Amniotic stem cell (primary cell): ENCODE measurements at places on chromosomes 5 and 9.
A peak's percentile ranks its signal among the peaks of the same experiment; 100 is the strongest.

DNA sequence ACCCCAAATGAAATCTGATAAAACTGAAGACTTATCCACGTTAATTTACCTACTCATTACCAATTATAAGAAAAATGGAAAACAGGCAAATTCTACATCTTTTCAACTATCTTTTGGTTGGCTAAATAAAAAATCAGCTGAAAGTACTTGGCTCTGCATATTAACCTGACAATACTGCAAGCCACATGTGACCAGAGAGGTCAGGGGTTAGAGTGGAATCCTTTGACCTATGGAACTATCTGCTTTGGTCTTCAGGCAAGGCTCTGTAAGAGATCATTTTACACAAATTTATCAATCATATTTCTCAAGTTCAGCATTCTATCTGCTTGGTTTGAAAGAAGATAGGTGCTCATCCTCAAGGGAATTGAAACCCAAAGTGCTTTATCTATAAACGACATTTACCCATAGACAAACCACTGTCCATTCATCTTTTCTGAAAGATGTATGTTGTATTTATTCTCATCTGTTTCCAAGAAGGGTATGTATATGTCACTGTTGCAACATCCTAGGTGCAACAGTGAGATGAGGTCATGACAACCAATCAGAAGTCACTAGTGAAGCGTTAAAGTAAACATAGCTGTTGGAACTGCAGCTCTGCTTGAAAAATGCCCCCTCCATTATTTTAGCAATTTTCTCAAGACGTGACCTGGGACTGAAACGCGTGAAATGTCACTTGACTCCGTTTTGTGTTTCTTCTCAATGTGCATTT lies 144.9 kb upstream of the POU5F2 start:
- DNase-seq, result no peak

DNA sequence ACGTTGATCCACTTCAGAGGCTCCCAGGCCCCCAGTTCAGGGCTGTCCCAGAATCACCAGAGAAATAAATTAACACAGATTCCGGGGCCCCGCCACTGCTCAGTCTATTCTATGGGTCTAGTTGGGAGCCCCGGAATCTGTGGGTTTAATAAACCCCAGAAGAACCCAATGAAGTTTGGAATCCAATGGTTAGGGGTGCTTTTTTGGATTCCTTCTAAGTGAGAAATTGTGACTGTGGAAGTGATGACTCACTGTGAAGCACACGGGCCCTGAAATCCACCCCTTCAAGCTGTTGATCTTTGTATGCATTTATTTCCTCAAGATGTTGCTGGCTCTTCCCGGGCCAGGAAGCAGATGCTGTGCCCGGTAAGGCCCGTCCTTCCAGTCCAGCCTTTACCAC lies 57.3 kb upstream of the SLC28A3 start:
- DNase-seq, result peak; percentile 43

- DNase-seq, result no peak
These were observed 169.6 kb upstream of the PITX1 start for GRCh38 chr5:135203593-135204036.

DNA sequence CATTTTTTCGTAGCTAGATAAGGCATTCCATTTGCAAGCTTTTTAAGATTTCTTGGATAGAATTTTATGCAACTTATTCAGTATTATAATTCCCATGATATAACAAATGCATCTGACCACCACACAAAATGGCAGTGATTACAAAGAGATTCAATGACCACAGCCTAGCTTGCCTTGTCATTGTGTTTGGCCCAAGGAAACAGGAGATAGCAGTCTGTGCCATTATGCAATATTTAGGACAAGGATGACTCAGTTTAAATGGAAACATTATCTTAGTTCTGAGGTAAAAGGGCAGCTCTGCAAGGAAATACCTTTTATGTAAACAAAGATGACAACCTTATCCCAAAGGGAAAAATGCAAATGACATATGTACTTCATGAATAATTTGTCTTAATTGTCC lies 89.8 kb downstream of the NUDT12 start:
- no peak for DNase-seq

- no peak for DNase-seq
These were observed 138.4 kb downstream of the LHFPL2 start for GRCh38 chr5:78509884-78510769.

DNA sequence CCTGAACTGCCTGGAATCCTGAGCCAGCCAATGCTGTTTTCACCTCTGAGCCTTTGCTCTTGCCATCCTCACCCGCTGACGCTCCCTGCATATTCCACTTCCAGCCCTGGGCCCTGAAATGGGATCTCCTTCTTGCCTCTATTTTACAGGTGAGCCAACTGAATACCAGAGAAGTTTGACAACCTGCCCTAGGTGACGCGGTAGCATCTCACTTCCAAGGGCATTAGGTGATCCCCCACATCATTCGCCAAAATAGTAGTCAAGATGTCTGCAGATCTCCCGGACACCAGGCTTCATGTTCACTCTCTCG lies 43.5 kb downstream of the FOXI1 start:
- DNase-seq, result no peak

DNA sequence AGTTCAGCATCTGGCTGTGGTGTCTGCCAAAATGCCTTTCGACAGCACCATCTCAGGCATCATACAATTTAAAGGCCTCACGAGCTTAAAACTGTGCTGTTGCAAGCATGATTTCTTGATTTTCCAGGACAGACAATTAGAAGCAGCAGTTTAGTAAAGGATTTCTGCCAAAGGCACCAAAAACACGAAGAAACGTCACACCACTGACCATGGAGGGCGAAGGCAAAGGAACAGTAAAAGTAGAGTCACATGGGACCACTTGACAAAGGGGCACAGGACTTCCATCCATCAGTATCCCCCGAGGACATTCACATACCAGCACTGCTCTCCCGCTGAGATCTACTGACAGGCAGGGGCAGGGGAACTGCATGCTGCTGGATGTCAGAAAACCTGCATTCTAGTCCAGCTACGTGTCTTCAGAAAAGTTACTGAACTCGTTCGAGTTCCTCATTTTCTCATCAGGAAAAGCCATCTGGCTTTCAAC lies 70.4 kb upstream of the FBXW11 start:
- no peak for DNase-seq

- no peak for DNase-seq
These were observed 76.5 kb downstream of the KCTD16 start for GRCh38 chr5:144247131-144247530.

GRCh38 chr5:67426961-67427849 lies 230.6 kb upstream of the CD180 start:
- DNase-seq, result no peak

DNA sequence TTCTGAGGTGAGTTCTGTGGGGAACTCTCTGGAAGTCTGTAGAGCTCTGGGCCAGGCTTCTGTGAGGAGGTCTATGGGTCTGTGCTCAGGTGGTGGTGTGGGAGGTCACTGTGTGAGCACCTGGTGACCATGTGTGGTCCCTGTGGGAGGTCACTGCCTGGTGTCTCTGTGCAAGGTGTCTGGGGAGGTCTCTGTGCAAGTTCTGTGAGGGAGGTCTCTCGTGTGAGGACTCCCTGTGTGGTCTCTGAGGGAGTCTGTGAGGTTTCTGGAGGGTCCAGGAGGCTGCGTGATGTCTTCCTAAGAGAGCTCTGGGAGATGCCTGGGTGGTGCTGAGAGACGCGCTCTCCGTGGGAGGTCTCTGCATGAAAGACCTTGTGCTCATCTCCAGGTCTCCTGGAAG lies 6.0 kb upstream of the SPATA31E1 start:
- no peak for DNase-seq

- no peak for DNase-seq
These were observed 143.1 kb upstream of the RANBP3L start for GRCh38 chr5:36444582-36445418.

DNA sequence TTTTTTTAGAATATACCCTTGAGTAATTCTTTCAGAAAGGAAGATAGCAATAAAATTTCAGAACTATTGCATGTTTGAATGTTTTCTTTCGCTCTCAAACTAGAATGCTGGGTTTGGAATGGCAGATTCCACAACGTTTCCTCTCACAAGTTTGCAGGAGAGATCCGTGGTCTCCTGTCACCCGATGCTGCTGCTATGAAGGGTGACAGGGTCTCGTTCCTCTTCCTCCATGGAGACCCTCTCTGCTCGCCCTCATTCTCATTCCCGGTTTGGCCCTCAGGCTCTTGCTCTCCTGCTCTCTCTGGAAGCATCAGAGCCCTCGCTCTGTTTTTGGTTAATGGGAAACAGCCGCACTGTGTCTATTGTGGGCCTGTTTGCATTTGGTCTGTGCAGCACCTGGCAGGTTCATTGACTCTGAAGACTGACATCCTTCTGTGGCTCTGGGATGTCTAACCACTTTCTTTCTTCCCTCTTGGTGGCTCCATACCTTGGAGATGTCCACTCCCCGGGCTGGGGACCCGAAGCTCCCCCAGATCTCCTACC lies 12.6 kb upstream of the FAM163B start:
- DNase-seq, result no peak

DNA sequence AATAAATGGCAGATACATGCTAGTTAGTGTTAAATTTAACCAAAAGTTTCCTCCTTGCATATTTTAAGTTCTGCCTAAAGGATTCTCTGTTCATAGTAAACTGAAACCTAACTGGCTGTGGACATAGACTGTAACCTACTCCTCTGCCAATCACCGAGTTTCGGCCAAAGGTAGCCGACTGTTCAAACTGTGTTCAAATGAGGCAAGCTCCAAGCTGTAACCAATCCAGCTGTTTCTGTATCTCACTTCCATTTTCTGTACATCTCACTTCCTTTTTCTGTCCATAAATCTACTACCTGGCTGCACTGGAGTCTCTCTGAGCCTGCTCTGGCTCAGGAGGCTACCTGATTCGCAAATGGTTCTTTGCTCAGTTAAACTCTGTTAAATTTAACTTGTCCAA lies 44.1 kb downstream of the KCNV2 start:
- DNase-seq, result no peak

DNA sequence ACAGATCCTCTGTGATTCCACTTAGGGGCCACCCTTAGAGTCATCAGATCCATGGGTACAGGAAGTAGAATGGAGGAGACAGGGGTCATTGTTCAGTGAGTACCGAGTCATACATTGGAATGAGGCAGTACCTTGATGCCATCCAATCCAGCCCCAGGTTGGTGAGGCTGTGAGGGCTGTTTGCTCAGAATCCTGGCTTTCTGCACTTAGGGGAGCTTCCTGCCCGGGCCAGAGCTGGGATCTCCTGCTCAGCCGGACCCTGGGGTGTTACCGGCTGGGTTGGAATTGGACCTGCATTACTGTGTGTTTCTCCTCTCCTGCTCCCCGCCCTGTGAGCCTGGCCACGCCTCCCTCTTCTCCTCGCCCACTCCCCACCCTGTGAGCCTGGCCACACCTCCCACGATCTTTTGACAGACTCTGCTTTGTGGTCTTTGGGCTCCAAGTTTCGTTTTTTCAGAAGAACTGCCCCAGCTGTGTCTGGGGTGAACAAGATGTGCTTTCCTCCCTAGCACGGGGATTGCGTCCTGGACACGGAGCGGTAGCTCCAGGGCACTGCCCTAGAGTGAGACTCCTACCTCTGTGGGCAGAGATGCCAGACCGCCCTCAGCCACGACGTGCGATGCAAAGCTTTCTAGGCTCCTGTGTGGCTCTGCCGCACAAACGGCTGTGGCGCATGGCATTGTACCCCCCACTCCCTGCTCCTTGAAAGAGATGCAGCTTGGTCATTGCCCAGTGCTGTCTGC lies 15.4 kb downstream of the TRAF2 start:
- DNase-seq, result no peak

DNA sequence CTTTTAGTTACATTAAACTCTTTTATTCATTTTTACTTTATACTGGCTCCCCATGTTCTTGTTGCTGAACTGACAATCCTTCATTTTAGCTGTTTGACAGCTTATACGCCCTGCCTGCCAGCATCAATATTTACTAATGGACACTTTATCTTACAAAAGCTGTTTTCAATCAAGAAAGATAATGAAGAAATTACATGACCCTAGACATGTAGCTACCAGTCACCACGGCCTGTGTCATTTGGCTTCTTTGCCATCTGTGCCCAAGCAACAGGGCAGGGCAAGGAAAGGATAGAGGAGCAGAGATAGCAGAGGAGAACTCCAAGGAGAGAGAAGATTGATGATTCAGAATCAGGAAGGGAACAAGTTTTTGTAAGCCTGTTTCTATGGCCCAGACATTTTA lies 647.3 kb downstream of the BRINP1 start:
- no peak for DNase-seq

DNA sequence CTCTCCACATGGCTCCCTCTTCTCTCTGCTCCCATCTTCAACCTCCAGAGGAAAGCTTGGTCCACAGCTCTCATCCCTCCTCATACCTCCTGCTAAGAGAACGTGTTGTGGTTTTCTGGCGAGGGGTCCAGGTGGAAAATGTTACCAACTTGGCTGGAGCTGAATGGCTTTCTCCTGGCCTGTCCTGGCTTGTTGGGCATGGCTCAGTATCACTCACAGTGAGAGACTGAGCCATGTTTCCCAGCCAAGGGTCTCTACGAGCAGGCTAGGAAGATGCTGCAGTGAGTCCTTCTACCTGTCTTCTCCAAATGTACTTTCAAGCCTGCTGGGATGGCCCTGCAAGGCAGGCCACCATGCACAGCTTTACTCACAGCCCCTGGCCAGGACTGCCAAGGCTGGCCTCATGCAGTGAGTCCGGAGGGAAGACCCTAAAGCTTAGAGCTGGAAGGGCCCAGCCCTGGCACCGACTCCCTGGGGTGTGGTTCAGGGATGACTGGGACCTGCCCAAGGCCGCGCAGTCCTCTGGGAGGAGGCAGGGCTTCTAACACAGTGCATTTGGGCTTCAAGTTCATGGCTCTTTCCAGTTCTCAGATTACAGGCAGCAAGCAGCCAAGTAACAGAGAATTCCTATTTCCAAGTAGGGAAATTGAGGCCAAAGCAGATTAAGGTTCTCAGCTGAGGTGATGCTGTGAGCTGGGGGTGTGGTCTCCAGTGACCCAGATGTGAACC lies 59.5 kb downstream of the COL27A1 start:
- DNase-seq, result no peak

GRCh38 chr5:75639535-75640311 lies 28.5 kb downstream of the ANKDD1B start:
- DNase-seq, result no peak

DNA sequence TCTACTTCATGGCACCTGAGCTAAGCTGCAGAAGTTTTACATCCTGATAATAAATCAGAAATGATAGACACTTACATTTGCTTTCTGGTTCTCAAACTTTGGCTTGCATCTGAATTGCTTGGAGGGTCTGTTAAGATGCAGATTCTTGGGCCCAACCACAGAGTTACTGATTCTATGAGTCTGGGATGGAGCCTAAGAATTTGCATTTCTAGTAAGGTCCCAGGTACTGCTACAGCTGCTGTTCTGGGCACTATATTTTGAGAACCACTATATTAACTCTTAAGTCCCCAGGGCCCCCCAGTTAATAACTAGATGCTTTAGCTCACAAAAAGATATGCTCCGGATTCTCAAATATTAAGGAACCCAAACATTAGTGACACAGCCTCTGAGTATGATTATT lies 69.8 kb upstream of the DAB2 start:
- no peak for DNase-seq

GRCh38 chr5:369151-369868 lies 47.8 kb downstream of the AHRR start:
- no peak for DNase-seq
